ENCODE measurements at places on chromosomes 7 and 10.

DNA sequence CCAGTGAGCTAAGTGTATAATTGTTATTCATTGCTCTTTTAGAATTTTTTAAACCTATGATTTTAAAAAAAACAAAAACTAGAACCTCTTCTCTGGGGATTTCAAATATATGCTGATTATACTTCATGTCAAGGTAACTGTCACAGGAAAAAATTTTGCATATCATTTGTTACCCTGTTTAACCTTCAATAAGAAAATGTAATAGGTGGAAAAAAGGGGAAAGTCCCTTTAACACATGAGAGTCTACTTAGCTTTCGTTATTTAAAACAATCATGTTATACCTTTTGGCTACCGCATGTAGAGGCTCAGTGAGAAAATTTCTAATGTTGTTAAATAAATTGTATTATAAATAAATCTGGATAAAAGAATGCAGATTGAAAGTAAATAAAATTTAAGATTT lies 190.1 kb upstream of the AKR1E2 start:
- no peak for DNase-seq

GRCh38 chr7:134602881-134603451 lies 43.7 kb upstream of the BPGM start:
- DNase-seq, result peak; percentile 37

- DNase-seq, result no peak
Observed at GRCh38 chr7:121083790-121084251, 95.3 kb downstream of the CPED1 start.

DNA sequence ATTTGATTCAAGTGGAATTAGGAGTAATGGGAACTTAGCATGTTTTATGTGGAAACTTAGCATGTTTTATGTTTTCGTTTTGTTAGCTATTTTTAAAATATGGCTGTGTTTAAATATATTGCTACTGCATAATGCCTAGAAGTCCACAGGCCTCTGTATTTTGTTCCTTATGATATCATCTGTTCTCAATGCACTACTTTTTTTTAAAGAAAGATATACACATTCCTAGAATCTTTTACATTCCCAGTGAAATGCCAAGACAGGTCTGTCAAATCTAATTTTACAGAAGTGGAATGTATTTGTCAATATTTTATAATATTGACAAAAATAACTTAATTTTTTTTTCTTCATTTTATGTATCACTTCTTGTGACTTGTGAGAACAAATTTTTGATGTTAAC lies 51.6 kb downstream of the ST7 start:
- no peak for DNase-seq

DNA sequence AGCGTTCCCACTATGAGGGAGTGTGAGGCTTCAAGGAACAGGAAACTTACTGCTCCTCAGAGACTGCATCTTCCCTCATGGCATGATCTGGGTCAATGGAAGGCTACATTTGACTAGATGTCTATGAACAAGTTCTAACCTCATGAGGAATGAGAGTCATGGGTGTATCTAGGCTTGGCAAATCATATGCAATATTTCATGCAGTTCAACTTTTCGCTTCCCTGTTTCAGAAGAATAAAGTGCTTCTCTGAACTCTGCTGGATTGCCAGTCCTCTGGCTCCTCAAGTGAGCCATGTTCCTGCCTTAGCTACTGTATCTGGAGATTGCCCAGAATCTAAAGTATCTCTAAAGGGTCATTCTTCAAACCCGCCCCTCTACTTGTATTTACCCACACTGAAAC lies 54.3 kb upstream of the SEMA3A start:
- peak; percentile 63 for DNase-seq

GRCh38 chr7:45190406-45191165 lies 33.0 kb downstream of the RAMP3 start:
- no peak for DNase-seq

- peak; percentile 25 for DNase-seq
Observed at GRCh38 chr7:151389768-151390597, 19.9 kb downstream of the WDR86 start.

GRCh38 chr10:54708021-54708420 lies 93.0 kb downstream of the PCDH15 start:
- DNase-seq, result no peak

DNA sequence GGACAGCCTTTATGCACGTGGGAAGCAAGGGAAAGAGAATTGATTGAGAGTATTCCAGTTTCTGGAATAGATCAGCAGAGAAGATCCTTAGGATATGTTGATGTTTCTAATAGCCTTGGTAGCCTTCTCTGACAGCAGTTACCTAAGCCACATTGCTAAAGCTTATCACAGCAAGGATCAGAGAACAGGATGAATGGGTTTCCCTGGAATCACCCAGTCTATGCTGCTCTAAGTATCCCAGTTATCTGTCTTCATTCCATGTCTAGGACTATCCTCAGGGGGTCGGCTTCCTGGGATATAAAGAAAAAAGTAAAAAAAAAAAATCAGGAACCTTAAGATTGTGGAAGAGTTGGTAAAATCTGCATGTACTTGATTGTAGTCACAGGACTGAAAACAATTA lies 352.0 kb upstream of the AKR1E2 start:
- DNase-seq, result no peak

GRCh38 chr10:83934062-83934461 lies 205.2 kb upstream of the GHITM start:
- DNase-seq, result no peak
